RPMI8226 (cell line): ENCODE measurements at places on chromosomes 7 and 10.
A peak's percentile ranks its signal among the peaks of the same experiment; 100 is the strongest.

GRCh38 chr7:1114505-1114904 is 26.6 kb downstream of the GPER1 start:
- no peak for DNase-seq

- DNase-seq, result peak; percentile 56
Measured at GRCh38 chr7:12584930-12585329, 14.4 kb downstream of the SCIN start.

DNA sequence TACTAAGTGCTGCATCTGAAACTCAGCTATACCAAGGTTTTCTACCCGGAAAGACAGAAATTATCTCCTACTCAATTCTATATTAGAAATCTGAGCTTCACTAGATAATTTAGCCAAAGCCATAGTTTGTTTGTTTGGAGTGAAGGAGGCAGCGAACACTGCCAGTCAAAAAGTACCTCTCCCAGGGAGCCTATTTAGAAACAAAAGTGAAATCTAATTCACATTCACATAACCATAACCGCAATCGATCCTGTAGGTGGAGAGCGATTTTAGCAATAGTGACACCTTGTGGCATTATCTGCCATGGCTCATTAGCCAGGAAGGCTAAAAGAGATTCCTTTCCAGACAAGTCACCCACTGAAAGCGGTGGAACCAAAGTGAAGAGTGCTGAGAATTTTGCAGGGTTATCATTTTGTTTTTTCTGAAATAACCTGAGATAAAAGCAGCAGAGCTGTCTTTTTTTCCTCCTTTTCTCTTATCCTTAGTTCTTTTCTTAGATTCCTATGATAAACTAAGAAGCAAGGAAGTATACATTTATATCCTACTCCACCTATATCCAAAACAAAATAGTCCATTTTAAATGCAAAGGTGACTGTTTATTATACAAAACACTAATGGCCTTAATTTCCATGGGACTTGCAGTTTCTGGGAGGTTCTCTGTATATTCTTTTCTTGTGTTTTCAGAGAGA is 83.7 kb upstream of the BET1 start:
- peak; percentile 76 for DNase-seq

DNA sequence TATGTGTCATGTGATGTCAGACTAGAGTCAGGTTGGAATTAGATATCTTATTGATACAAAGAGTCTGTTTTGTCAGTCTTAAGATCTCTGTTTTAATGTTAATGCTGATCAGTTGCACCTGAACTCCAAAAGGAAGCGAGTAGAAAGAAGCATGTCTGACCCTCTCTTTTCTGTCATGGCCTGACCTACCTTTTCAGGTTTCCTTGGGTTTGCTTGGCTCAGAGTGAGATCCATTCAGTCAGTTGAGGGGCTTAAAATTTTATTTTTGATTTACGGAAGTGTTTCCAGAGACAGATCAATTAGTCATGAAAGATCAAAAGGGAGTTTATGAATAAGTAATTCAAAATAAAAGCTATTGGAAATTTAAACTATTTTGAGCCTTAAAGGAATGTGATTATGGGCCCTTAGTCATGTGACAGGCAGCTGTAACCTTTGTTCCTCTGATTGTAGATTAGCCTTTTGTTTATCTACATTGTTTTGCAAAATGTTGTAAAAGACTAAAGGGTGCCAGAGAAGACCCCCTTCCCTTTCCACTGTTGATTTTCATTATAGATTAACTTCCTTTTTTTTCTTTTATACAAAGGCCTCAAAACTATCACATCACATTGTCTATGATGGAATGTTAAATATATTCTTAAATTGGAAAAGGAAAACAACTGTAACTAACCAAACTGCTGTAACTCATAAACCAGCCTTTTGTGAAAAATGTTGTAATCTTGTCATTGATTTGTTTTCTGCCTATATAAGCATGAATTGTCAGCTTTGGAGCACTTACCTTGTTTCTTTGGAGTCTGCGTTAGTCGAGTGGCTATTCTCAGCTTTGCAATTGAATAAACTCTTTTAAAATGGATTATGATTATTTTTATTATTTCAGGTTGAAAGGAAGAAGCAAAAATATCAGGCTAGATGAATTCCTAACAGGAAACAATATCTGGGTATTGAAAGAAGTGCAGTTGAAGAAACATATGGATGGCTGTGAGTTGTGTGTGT is 195.5 kb upstream of the MBL2 start:
- no peak for DNase-seq

DNA sequence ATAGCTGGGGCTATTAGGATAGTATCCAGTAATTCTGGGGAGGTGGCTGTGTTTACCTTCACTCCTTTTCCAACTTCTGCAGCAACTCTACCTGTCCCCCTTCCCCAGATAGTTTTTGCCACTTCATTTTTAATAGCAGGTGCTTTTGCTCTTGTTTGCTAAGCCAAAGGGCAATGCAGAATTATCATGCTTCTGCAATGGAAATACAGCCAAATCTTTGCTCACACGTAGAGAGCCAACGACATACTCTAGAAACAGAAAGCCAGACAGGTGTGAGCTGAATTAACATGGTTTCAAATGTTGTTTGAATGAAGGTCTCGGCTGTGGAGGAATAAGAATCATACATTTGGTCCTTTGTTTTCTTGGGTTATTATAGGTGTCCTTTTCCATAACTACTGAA is 14.4 kb downstream of the PLEKHS1 start:
- DNase-seq, result no peak

GRCh38 chr10:17737027-17737965 is 14.7 kb upstream of the TMEM236 start:
- DNase-seq, result peak; percentile 55

GRCh38 chr7:144513334-144513733 is 109.8 kb upstream of the NOBOX start:
- peak; percentile 24 for DNase-seq

DNA sequence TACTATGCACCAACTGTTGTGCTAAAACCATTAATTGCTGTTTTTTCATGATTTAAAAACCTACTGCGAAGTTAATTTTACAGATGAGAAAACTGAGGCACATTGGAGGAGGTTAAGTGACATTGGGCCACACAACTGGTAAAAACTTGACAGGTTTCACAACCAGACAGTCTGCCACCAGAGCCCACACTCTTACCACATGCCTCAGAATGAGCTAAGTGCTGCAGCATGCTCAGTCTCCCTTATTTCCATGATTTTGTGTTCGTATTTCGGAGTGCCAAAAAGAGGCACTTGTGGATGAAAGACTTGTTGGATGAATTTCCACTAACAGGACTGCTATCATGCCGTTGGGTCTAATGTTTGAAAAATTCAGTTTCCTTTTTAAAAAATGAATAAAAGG is 77.4 kb downstream of the PCLO start:
- DNase-seq, result no peak

DNA sequence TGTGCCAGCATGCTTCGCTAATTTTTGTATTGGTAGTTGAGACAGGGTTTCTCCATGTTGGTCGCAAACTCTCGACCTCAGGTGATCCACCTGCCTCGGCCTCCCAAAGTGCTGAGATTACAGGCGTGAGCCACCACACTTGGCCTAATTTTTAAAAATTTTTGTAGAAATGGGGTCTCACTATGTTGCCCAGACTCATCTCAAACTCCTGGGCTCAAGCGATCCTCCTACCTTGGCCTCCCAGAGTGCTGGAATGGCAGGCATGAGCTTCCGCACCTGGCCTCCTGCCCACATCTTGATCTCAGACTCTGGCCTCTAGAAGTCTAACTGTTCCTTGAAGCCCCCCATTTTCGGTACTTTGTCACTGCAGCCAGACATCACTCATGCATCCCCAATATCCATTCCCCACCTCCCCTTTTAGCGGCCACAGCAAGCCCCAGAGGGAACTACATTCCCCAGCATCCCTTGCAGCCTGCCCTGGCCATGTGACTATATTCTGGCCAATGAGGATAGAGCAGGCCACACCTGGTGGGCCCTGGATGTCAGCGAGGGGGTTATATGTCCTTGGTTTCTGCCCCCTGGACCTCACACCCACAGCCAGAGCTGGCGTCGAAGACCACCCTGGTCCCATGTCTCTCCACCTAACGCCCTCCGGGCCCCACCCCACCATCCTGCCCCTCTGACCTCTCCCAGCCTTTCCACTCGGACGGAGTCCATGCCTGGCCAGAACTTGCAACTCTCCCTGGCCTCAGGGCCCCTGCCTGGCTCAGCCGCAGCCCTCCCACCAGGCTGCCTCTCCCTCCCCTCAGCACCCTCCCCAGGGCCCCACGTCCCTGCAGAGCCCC is 33.8 kb downstream of the MICALL2 start:
- DNase-seq, result no peak

GRCh38 chr7:30390736-30391636 is 87.6 kb downstream of the NOD1 start:
- no peak for DNase-seq

GRCh38 chr10:71832967-71833366 is 18.1 kb downstream of the PSAP start:
- no peak for DNase-seq

- no peak for DNase-seq
Measured at GRCh38 chr7:78368771-78369170, 570.2 kb downstream of the PHTF2 start.

DNA sequence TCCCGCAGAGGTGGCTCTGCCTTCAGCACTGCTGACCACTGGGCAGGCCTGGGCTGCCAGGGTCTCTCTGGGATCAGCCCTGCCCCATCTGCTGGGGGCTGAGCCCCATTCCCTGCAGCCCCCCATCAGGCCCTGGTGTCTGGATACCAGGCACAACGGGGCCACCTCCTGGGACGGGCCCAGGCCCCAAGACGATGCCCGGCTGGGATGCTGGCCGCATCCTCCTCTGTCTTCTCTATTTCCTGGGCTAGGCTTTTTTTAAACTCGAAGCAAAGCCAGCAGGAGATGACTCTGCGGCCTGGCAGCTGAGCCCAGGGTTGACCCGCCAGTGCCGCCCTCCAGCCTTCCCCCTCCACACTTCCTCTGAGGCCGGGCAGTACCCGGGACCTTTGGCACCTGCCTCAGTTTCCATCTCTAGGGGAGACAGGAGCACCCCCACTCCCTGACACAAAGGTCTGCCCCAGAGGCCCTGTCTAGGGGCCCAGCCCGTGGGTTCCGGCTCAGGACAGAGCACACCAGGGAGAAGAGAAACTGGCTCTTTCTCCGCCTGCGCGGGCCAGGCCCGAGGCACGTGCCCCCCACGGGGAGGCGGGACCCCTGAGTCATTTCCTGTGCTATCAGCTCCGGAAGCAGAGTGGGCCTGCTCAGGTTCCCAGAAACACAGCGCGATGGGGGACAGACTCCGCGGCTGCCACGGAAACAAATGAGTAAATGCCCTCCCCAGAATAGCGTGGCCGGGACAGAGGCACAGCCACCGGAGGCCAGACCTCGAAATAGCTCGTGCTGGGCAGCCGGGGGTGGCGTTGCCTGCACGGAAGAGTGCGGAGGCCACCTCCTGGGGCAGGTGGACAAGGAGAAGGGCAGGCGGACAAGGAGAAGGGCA is 84.6 kb upstream of the PDGFA start:
- DNase-seq, result no peak

DNA sequence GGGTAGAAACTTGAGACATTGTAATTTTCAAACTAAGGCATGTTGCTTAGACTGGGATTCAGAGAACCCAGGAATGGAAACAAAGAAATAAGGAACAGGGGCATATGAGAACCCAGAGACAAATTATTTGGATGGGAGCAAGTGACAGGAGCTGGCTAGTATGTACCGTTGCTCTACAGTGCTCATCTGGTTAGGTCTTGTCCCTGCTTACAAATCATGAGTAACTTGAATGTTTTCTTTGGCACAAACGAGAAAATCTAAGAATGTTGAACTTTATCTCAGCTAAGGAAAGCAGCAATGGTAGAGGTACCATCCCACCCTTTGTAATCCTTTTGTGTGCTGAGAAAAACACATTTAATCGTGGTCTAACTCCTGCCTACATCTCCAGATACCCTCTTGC is 116.0 kb upstream of the IMMP2L start:
- no peak for DNase-seq

DNA sequence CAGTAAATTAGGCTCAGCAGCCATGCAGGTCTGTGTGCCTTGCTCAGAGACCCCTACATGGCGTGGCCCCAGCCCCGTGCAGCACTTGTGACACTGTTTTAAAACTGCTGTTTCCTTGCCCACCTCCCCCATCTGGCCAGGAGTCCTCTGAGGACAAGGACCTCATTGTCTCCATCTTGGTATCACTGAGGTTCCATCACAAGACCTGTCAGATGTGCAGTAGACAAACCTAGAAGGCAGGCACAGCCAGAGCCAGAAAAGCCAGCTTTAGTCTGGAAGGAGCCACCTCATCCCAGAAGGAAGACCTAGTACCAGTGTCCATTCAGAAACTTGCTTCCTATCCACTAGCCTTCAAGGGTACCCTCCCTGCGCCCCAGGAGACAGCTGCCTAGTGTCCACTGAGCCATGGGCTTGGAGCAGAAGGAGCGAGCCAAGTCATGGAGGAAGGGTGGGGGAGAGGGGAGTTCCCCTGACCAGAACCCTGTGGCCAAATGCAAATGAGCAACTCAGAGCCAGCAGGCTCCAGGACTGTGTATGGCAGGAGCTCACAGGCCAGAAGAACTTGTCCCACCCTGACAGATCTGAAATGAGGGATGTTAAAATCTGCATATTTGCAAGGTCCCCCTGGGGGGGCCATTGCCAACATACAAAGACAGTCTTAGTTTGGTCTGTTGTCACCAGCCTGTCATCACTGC is 176.1 kb downstream of the SH3PXD2A start:
- no peak for DNase-seq

GRCh38 chr7:67653856-67654454 is 657.3 kb downstream of the TYW1 start:
- no peak for DNase-seq

GRCh38 chr10:100670828-100671479 is 74.4 kb upstream of the PAX2 start:
- DNase-seq, result peak; percentile 57

DNA sequence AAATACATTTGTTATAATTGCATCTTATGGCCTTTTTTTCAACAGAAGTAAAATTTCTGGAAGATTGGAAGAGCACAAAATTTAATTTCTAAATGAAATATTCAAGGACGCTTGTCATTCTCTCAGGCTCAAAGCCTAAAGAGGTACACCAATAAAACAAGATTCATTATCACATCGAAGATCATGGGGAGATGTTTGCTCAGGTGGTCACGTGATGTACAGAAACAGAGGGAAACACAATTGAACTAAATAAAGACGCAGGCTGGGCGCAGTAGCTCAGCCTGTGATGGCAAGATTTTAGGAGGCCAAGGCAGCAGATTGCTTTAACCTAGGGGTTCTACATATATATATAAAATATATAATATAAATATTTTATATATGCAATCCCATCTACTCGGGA is 37.3 kb upstream of the TMEM254 start:
- no peak for DNase-seq

- no peak for DNase-seq
Measured at GRCh38 chr10:11229893-11230292, 212.2 kb downstream of the CELF2 start.

DNA sequence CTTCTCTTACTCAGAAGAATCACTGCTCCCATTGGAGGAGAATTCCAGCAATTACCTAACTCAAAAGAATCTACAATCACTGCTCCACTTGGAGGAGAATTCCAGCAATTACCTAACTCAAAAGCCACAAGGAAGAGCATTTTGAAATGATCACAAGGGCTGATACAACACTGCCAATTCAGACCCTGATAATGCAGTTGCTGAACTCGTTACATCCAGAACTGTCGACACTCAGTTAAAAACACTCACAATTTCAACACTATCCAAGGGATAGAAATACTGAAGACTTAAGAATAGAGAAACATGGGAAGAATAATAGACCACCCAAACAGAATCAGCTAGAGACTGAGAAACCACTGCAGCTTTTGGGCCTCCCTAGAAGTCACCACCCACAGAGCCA is 27.8 kb downstream of the AFAP1L2 start:
- no peak for DNase-seq

GRCh38 chr7:1400371-1400770 is 58.9 kb downstream of the MICALL2 start:
- no peak for DNase-seq

- no peak for DNase-seq
Measured at GRCh38 chr7:96061844-96062243, 260.1 kb downstream of the SLC25A13 start.
